ENCODE measurements at places on chromosomes 2 and 18.
A peak's percentile ranks its signal among the peaks of the same experiment; 100 is the strongest.

DNA sequence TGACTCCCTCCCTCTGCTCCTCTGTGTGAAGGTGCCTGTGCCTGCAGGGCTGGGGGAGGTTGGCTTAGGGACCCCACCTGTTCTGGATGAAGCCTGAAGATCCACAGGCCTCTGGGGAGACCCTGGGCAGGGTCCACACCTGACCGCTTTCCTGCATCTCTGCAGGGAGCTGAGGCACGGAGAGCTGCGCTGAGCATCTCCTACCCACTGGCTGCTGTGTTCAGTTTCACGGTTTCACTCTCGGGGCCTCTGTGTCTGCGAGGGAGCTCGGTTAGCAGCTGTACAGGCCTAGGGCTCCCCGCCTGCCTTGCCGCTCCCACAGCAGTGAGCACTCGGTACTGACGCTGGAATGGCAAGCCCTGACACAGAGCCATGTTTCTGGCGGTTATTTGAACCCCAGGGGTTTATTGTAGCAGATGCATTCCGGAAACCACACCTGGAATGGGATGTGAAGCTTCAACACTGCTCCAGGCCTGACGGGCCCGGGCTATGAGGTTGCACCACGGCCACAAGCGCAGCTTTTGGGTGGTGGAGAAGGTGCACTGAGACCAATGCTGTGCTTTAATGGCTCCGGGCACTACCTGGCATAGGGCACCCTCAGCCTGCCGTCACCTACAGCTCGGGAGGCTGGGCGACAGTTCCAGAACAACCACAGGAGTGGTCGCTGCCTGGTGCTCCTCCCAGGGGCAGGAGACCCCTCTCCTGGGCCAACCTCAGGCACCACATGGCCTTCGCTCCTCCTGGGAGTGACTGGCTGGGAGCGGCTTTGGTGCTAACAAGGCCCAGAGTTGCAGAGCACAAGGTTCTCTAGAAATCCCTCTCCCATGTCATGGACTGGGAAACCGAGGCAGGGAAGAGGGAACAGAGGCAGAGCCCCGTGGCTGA lies 257.9 kb downstream of the NDUFA10 start:
- DNase-seq = no peak

- no peak for DNase-seq
These were observed 55.5 kb upstream of the RAB6D start for GRCh38 chr2:131419441-131419840.

- no peak for DNase-seq
These were observed 13.1 kb downstream of the TET3 start for GRCh38 chr2:73997813-73998212.

- no peak for DNase-seq
These were observed 706.1 kb upstream of the HS6ST1 start for GRCh38 chr2:129024796-129025195.

GRCh38 chr2:33632831-33633230 lies 33.7 kb upstream of the FAM98A start:
- DNase-seq = no peak

DNA sequence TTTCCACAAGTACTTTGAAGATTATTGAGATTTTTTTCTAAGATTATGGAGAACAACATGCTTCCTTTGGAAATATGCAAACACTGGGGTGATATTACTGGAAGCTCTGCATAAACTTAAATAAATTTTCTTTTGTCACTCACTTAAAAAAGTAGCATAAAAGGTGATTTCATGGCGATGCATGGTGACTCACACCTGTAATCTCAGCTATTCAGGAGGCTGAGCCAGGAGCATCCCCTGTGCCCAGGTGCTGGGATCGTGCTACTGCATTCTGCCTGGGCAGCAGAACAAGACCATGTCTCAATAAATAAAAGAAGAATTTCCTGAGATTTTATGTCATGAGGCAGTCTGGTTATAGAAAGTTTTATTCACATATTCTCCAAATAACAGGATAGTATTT lies 679.1 kb upstream of the CDH2 start:
- DNase-seq = no peak

- no peak for DNase-seq
These were observed 478.3 kb downstream of the FBXO15 start for GRCh38 chr18:73669297-73669696.

DNA sequence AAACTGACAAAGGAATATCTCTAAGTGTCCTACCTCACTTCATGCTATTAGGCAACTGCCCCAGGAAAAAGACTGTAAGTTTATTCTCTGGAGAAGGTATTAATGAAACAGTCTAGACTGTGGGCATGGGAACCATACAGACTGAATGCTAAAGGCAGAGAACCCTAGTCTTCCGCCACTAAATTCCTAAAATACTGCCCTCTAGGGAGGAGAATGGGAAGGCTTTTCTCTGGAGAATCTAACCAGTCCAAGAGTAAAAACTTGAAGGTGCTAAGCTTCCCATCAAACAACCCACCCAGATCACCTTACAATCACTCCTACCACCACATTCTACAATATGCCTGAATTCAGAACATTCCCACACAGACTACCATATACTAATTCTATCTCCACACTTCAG lies 3.4 kb downstream of the SRBD1 start:
- DNase-seq = peak; percentile 42

- no peak for DNase-seq
These were observed 71.4 kb downstream of the RAPGEF4 start for GRCh38 chr2:172806996-172807395.

GRCh38 chr2:145091967-145092366 lies 572.0 kb upstream of the ZEB2 start:
- no peak for DNase-seq

- no peak for DNase-seq
These were observed 186.7 kb upstream of the ZEB2 start for GRCh38 chr2:144706647-144707046.

GRCh38 chr18:56199580-56200330 lies 438.6 kb downstream of the TXNL1 start:
- DNase-seq = no peak

DNA sequence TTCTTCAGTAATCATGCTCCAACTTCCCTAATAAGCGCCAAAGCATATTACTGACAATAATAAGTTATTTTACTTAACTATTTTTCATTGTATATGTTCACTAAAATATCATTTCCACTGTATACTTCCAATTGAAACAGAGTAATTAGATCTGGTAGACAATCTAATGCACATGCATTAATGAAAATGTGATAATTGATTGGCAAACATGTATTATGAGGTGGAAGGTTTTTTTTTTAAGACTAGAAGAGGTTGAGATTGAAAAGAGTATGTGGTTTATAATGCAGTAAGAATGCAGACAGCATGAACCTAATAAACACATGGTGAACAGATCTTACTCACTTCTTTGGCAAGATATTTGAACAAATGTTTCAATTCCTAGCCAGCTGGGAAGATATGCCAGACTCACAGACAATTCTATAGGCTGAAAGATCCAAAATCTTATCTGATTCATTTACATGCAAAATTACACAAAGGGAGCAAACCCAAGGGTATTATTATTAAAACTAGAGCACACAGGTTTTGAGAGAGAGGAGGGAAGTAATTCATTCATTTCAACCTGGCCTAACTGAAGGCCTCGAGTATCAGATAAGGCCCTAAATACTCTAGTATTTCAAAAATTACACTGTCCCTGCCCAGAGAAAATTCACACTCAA lies 2.8 kb downstream of the NCKAP1 start:
- DNase-seq = peak; percentile 89

GRCh38 chr2:207530160-207531031 lies 634 bp downstream of the CREB1 start:
- peak; percentile 38 for DNase-seq

- DNase-seq = no peak
These were observed 160.6 kb downstream of the MEIS1 start for GRCh38 chr2:66595556-66595955.

DNA sequence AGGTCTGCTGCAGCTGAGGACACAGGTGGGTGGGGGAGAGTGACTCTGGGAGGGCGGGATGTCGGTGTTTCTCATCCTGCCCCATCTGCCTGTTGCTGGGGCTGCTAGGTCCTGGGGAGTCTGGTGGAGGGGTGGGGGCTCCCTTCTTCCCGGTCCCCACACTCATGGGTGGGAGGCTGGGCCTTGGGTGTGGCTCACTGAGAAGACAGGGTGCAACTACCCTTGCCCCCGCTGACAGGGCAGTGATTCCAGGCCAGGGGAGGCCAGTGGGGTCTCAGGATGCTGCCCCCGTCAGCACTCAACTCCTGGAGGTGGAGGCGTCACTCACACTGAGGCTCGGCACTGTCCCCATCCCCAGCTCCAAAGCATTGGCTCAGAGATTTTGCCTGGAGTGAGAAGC lies 7.7 kb upstream of the NFATC1 start:
- DNase-seq = no peak

DNA sequence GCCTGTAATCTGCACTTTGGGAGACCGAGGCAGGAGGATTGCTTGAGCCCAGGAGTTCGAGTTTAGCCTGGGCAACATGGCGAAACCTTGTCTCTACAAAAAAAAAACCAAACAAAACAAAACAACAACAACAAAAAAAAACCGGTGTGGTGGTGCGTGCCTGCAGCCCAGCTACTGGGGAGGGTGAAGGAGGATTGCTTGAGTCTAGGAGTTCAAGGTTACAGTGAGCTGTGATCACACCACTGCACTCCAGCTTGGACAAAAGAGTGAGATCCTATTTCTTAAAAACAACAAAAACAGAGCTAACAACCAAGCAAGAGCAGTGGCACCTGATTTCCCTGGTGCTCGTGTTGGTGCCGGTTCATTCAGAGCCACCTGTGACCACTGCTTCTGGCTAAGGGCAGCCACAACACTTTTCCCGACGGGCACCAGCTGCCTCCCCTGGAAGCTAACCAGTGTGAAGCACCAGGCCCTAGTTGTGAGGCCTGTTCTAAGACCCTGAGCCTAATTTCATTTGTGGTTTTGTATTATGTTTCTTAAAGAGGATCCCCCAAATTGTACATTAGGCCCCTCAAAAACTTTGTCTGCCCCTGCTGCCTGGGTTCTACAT lies 1.3 kb downstream of the AOX1 start:
- DNase-seq = no peak

DNA sequence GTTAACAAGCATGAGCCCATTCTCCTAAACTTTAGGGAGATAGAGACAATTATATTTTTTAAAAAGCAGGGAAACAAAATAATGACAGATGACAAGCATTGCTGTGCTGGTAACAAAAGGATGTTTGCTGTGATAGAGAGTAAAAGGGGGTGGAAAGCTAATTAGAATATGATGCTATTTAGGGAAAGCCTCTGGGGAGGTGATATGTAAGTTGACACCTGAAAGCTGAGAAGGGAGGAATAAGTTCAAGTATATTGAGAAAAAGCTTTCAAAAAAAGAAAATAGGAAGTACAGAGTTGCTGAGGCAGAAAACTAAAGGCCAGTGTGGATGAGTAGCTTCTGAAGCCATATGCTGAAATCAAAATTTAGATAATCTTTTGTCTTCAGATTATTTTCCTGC lies 565.2 kb upstream of the NRXN1 start:
- DNase-seq = no peak

- DNase-seq = peak; percentile 45
These were observed 81.3 kb downstream of the NEURL3 start for GRCh38 chr2:96423828-96424227.

GRCh38 chr2:9327873-9328352 lies 95.4 kb downstream of the ITGB1BP1 start:
- peak; percentile 60 for DNase-seq

DNA sequence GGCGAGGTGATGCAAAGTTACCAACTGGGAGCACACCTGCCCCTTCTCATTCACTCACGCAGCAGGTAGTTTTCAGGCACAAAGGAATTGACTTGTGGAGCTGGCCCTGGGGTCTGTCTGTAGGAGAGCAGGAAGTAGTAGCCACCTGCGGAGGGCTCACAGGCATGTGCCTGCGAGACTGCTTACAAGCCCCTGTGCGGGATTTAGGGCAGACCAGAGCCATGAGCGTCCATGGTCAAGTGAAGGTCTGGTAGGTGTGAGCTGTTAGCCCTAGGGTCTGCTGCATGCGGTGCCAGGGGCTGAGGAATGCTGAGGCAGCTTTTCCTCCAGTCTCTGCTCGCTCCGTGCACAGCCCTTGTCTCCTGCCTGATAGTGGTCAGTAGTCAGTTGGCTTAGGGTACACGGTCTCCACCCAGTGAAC lies 18.9 kb downstream of the INPP4A start:
- DNase-seq = no peak

DNA sequence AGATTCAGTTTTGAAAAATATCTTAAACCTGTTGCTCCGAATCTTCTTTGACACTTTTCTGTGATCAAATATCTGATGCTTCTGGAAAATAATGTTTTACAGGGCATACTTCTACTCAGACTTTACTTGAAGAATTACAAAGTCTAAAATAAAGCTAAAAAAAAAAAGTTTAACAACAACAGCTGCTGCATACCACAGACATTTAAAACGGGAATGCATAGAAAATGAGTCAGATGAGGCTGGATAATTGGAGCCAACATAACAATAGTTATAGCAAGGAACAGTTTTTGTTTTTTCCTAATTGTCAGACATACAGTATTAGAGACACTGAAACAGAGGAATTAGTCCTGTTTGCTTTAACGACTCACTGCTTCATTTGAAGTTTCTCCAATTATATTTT lies 1090.2 kb downstream of the SUCLG1 start:
- no peak for DNase-seq

- no peak for DNase-seq
These were observed 2115.5 kb upstream of the CELF4 start for GRCh38 chr18:39681061-39681460.

- no peak for DNase-seq
These were observed 8.8 kb downstream of the ODC1 start for GRCh38 chr2:10439185-10439879.

DNA sequence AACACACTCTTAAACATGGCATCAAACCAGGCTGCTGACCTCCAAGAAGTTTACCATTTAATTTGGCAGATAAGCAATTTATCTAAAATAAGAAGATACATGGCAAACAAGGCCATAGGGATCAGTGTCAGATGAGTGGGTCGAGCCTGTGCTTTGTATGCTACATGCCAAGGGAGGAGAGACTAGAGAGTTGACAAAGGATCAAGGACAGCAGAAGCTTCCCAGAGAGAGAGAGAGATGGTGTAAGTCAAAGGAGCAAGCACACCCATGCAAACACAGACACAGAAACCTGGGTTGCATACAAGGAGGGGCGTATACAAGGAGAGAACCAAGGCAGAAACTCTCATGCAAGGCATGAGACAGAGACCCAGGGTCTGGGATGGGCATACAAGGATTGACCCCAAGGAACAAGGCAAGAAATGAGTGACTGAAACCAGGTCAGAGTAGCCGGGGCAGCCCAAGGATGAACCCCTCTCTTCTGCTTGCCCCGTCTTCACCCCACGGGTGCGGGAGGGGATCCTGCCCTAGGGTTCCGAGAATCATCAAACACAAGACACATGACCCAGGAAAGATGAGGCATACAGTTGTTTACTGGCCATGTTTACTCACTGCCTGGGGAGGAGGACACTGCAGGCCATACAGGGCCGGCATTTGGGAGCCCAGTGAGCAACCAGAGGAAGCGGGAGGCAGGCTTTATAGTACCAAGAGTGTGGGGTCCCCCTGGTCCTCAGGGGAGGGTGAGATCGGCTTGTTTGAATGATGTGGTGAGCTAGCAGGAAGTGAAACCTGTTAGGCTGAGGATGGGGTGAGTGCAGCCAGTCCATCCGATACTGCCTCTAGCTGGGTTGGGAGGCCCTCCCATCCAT lies 529.2 kb upstream of the ID2 start:
- DNase-seq = no peak

Data from HCEC 1CT (cell line).